ENCODE measurements at places on chromosomes 5 and 9.

- DNase-seq, result peak; percentile 75
Observed at GRCh38 chr5:103461243-103461642, 101.3 kb downstream of the NUDT12 start.

GRCh38 chr5:171710451-171711024 is 75.1 kb upstream of the SMIM23 start:
- DNase-seq, result no peak

GRCh38 chr9:69400470-69400869 is 75.5 kb downstream of the ENTREP1 start:
- DNase-seq, result no peak

GRCh38 chr9:133168432-133168831 is 4.7 kb upstream of the GBGT1 start:
- no peak for DNase-seq

GRCh38 chr9:12934545-12935272 is 159.9 kb downstream of the LURAP1L start:
- DNase-seq, result no peak

- DNase-seq, result no peak
Observed at GRCh38 chr9:112860451-112860850, 30.2 kb downstream of the SLC46A2 start.

- peak; percentile 89 for DNase-seq
Observed at GRCh38 chr5:150138551-150139265, 16.9 kb downstream of the PDGFRB start.

- DNase-seq, result no peak
Observed at GRCh38 chr9:83932011-83932410, 10.8 kb upstream of the KIF27 start.

DNA sequence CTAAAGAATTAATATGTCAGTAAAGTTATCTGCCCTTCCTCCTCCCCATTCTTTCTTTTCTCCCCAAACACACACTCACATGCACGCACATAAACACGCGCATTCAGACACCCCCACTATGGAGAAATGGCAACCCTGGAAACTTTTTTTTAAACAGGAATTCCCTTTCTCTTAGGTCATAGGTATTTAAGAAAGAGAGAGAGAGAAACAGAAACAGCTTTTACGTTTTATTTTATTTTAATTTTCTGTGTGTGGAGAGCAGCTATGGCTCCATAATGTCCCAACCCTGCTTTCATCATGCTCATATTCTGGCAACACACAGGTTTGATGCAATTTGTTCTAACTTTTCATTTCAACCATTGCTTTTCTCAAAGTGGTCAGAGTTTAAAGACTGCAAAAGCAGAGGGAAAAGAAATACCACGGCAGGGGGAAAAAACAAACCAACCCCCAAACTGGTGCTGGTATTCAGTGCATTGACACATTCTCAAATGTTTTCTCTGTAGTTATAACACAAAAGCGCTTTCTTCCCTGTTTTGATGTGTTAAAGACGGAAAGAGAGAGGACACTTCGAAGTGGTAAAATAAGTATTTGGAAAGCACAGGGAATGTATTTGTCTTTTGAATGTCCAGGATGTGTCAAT is 126.0 kb upstream of the TMEM161B start:
- DNase-seq, result no peak

DNA sequence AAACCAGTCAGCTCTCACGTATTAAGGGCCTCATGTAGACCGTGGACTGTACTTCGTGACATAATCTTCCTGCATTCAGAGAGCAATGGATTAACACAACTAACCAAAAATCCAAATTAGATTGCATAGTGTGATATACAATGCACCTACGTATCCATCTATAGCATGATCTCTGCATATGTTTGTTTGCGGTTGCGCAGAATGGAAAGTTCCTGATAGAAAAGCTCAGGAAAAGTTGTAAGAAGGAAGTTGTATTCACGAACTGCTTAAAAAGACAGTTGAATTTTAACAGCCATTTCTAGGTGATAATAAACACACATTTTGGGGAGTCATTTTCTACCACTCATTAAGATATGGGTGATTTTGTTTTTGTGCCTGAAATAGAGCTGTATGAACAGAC is 869.0 kb downstream of the TLE4 start:
- no peak for DNase-seq

GRCh38 chr9:130866474-130866965 is 30.1 kb downstream of the QRFP start:
- peak; percentile 91 for DNase-seq

DNA sequence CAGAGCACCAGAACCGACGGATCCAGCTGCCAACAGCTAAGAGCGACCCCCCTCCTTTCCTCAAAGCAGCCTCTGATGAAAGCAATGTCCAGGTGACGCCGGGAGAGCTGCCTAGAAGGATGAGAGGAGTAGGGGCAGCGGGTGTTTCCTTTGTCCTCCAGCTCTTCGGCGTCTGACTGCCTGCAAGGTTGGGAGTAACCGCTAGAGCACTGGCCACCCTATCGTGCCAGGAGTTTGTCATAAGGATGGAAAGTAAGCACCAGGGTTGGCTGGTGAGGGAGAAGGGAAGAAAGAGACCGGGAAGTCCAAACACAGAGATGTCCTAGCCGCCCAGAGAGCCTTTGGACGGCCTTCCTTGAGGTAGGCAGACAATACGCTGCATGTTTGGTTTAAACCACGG is 10.8 kb downstream of the MRPL36 start:
- DNase-seq, result no peak

- no peak for DNase-seq
Observed at GRCh38 chr5:68367287-68367686, 151.7 kb downstream of the PIK3R1 start.

DNA sequence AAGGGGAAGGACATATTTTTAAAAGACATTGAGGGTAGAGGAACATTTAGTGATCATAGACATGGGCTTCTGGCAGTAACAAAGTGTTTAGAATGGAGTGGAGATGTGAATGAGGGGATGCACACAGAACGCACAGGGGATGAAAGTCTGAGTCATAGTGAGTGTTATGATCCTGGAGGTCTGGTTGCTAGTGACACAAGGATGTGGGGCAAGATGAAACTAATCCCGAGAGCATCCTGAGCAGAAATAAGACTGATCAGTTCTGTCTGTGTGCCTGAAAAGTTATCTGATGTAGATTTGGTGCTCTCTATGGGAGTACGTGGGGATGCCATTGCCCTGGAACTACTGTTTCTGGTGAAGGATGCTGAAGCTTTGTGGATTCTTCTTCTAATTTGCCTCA is 141.1 kb downstream of the CHSY3 start:
- DNase-seq, result peak; percentile 78

- no peak for DNase-seq
Observed at GRCh38 chr9:70043285-70043684, 363 bp upstream of the MAMDC2 start.

DNA sequence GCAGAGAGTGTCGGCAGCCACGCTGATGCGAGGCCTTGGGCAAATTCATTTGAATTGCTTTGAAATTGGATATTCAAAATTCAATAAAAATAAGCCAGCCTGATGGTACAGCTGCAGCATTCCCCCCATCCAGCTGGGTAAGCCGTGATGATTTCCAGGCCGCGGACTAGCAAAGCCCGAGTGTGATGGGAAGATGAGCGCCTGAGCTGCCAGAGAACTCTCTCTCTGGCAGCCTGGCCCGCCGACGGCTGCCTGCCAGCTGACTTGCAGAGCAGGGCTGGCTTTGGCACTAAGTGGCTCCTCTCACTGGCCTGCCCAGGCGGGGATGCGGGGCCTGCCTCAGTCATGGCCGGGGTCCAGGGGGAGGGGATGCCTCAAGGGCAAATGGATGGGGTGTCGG is 268.3 kb upstream of the WWC1 start:
- DNase-seq, result peak; percentile 30

GRCh38 chr5:175321927-175322532 is 122.0 kb downstream of the DRD1 start:
- peak; percentile 37 for DNase-seq

- no peak for DNase-seq
Observed at GRCh38 chr5:140965905-140966292, 377 bp upstream of the PCDHAC2 start.

DNA sequence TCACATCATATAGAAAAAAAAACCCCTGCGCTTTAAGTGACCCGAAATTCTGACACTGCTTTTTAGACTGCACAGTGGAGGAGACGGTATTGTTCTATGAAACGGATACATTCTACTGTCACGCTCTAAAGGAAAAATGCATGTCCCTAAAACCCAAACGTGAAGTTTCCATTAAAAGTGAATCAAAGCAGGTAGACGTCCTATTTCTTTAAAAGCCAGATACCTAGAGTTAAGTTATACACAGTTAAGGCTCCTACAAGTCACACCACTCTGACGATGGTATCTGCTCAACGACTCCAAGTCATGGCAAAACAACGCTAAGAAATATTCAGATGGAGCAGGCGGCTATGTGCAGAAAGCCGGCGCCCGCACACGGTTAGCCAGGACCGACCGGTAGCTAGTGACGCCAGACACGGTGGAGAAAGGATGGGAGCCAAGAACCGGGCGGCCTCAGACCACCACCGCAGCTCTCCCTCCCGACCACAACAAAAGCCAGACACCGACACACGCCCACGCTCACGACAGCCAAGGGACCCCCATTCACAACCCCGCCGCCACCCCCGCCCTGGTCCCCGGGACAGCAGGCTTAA is 734 bp downstream of the SKP1 start:
- peak; percentile 27 for DNase-seq

DNA sequence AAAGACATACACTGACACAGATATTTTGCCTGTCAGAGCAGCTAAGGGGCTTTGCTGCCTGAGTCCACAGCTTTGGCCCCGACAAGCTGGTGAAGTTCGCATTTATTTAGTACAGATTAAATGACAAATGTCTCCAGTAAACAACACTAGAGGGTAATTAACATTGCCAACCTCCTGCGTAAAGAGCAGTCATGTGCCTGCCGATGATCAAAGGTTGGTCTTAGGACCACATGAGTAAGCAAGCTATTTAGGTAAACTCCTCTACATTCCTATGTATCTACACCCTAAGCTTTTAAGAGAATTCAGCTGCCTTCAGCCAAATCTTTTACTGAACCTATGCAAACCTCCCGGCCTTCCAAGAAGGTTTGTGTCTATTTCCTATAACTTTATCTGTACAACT is 73.0 kb upstream of the PJA2 start:
- no peak for DNase-seq

GRCh38 chr9:133114886-133115603 is 6.0 kb downstream of the RALGDS start:
- no peak for DNase-seq

DNA sequence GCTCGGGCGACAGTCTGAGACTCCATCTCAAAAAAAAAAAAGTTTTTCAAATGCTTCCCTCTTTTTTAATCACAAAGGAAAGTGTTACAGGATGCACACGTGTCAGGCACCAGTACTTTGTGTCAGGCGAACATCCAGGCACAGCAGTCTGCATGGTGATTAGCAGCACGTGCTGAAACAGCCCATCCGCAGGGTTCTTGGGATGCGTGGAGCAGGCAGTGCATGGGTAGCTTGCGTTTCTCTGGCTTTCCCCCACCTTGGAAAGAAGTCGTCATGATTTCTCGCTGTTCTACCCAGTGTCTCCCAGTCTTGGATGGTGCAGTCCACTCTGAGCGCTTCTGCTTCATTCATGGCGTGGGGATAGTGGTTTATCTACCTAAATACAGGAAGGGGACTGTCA is 35.4 kb downstream of the GPR107 start:
- DNase-seq, result no peak

DNA sequence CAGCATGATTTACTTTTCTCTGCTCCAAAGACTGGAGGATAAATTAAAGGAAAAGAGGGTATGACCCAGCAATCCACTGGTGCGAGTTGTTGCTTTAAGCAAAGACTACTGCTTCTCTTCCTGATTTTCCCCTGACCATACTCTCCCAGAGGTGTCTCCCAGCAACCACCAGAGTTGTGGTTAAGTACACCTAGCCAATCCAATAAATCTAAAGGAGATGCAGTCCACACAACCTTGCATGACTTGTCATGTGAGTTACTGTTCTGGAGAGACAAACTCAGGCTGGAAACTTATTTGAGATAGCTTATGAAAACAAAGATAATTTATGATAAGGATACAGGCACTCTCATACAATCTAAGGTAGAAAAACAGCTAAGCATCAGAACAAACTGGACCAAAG is 11.9 kb downstream of the TMC1 start:
- no peak for DNase-seq

- DNase-seq, result peak; percentile 29
Observed at GRCh38 chr9:76414661-76415060, 20.4 kb upstream of the RFK start.

- DNase-seq, result no peak
Observed at GRCh38 chr9:99973455-99973854, 67.0 kb downstream of the STX17 start.

- DNase-seq, result peak; percentile 39
Observed at GRCh38 chr5:135921388-135921787, 25.7 kb upstream of the IL9 start.

GRCh38 chr5:89707891-89708290 is 701.7 kb downstream of the CETN3 start:
- DNase-seq, result no peak

GRCh38 chr9:20292002-20292401 is 330.3 kb downstream of the MLLT3 start:
- DNase-seq, result peak; percentile 66
